Small intestine (tissue), 16 donors: ENCODE measurements at places on chromosomes 7 and 10.
A peak's percentile ranks its signal among the peaks of the same experiment; 100 is the strongest.

DNA sequence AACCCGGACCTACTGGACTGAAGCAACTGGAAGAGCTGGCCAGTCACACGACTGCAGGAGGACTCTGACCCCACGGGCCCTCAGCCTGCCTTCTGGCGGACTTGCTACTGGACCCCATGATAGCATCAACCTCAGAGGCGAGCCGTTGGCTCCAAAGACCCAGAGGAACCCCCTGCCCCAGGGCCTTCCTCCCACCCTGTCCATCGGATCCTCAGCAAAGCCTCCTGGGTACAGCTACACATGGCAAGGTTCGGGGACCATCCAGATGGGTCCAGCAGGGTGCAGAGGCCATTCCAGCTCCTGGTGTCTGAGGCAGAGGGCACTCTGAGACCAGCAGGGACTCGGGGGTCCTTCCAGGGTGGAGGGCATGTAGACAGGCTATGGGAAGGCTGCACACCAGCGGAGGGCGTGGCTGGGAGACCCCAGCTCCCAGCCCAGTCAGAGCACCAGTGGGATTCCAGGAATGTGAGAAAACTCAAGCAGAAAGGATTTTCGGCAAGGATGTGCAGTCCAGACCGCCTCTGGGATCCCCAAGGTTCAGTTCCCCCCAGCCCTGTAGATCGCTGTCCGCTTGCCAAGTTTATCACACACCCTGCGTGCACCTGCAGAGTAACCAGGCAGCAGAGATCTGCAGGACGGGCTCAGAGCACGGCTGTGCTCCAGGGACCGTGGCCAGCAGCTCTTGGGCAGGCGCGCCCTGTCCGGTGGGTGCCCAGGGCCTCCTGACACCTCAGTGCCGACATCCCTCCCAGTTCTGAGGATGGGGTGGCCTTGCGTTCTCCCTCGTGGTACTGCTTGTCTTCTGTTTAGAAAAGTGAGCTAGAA, 89.8 kb upstream of the PPP2R2D start:
- no peak for DNase-seq

GRCh38 chr7:2687338-2687869, 598 bp upstream of the AMZ1 start:
- DNase-seq: no peak

- no peak for DNase-seq
These were observed 9.8 kb downstream of the SAMD9 start for GRCh38 chr7:93108003-93108402.

- no peak for DNase-seq
These were observed 52.3 kb upstream of the WAC start for GRCh38 chr10:28480628-28480965.

- no peak for DNase-seq
These were observed 43.5 kb upstream of the TRIM8 start for GRCh38 chr10:102600816-102601215.

DNA sequence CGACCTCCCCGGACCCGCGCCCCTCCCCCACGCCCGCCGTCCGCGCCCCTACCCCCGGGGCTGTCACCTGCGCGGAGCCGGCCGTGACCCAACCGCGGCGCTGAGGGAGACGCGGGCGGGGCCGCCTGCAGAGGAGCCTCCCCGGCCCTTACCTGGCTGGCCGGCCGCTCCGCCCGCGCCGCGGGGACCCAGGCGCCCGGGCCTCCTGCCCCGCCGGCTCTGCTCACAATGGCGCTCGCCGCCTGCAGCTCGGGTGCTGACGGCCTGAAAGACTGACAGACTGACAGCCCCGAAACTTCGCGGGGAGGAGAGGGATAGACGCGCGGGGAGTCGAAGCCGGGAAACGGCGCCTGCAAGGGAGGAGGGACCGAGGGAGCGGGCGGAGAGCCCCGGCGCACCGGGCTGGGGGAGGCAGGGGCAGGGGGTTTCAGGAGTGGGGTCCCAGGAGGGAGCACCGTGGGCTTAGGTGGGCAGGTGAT, 393 bp downstream of the ZNF467 start:
- DNase-seq: peak; percentile 15

DNA sequence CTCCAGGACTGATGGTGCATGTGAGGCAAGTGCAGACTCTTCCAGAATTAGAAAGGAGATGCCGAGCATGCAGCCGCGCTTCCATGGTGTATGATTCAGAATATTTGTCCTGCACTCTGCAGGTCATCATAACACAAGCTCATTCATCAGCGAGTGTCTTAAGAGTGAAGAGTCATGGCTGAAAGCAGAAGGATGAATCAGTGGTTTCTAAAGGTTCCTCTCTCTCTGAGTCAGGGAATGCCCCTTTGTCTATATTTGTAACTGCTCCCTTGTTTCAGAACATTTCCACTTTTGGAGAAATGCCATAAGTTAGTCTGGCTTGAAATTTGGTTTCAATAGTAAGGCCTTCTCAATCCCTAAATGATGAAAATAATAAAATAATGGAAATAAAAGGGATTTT, 52.3 kb downstream of the HECW1 start:
- DNase-seq: no peak

DNA sequence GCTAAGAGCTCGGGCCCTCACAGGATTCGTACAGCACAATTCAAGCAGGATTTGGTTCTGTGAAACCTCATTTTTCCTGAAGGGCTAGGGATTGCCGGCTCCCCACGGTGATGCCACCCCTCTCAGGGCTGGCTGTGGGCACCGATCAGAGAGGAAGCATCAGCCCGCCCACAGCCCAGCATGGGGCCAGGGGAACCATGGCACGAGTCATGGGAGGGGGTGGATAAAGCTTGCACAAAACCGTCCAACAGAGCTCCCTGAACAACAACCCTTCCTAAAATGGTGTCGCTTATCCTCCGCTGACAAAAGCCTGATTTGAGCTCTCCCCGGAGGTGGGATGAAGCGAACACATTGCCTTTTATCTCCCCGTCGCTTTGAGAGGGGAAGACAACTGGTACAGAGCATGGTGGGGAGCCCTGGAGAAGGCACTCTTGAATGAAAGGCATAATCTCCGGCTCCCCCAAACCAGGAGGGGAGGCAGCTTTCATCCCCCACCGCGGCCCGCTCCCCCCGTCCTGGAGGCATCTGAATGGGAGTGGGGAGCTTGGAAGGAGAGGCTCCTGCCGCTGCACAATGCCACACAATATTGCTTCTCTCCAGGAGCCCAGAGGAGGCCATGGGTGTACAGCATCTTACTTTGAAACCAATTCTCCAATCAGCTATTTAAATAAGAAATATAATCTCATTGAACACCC, 144.0 kb downstream of the RPS24 start:
- no peak for DNase-seq

GRCh38 chr7:91047636-91048035, 216.6 kb upstream of the FZD1 start:
- no peak for DNase-seq

DNA sequence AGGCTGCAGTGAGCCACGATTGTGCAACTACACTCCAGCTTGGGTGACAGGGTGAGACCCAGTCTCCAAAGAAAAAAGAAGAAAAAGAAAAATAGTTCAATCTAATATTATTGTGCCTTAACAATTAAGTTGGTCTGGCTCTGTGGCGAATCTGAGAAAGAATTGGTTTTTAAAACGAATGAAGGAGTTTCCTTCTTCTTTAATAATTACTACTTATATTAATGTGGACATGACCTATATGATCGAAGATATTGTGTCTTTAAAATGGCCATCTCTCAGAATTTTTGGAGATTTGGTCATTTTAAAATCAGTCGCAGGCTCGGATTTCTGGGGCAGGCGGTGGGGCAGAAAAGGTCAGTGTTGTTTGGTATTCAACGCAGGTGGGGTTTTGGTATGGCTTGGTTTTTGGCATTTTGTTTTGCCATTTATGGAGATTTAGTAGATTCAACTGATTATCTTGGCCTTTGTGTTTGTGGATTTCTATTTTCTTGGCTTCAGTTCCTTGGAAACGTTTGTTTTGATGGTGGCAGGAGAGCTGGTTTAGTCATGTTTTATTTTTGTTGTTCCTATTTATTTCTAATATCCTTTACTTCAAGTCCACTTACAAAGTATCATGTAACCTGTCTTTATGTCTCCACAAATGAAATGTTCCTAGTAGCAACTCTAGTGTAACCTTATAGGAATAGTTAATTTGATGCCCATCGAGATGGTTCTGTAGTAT, 178.8 kb upstream of the MKLN1 start:
- DNase-seq: no peak
